ENCODE measurements at places on chromosomes 6 and 20.

- DNase-seq, result no peak
Measured at GRCh38 chr6:140077827-140078560, 703.5 kb upstream of the CITED2 start.

DNA sequence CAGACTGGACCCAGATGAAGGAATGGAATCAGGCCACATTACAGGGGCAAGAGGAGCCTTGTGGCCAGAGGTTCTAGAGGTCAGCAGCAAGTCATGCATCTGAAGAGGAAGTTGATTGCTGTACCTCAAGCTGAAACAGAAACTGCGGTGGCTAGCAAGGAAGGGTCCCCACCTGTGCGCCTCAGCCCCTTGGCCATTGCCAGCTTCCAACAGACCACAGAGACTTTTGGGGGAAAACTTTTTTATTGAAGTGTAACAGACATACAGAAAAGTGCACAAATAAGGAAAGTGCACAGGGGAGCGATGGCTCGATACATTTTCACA, 26.8 kb upstream of the SLC9A8 start:
- no peak for DNase-seq

GRCh38 chr6:82568290-82568993, 204.8 kb downstream of the TPBG start:
- no peak for DNase-seq

GRCh38 chr6:111918825-111919224, 45.6 kb upstream of the FYN start:
- no peak for DNase-seq

DNA sequence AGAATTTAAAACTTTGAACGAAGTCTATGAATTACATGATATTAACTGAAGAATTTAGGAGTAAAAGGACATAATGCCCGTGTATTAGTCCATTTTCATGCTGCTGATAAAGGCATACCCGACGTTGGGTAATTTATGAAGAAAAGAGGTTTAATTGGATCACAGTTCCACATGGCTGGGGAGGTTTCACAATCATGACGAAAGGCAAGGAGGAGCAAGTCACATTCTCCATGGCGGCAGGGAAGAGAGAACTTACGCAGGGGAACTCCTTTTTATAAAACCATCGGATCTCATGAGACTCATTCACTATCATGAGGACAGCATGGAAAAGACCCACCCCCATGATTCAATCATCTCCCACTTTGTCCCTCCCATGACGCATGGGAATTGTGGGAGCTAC, 210.6 kb downstream of the CD83 start:
- no peak for DNase-seq

DNA sequence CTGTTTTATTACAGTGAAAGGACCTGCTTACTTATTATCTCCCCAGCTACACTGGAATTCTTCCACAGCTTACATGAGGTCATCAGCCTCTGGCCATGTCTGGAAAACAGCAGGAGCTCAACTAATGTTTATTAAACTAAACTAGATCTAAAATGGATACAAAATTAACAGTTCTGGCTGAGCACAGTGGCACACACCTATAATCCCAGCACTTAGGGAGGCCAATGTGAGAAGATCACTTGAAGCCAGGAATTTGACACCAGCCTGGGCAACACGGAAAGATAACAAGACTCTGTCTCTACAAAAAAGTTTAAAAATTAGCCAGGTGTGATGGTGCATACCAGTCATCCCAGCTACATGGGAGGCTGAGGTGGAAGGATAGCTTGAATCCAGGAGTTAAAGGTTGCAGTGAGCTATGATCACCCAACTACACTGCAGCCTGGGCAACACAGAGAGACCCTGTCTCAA, 220.8 kb upstream of the MARCKS start:
- DNase-seq, result no peak

- no peak for DNase-seq
Measured at GRCh38 chr6:37812841-37813240, 6.7 kb upstream of the ZFAND3 start.

DNA sequence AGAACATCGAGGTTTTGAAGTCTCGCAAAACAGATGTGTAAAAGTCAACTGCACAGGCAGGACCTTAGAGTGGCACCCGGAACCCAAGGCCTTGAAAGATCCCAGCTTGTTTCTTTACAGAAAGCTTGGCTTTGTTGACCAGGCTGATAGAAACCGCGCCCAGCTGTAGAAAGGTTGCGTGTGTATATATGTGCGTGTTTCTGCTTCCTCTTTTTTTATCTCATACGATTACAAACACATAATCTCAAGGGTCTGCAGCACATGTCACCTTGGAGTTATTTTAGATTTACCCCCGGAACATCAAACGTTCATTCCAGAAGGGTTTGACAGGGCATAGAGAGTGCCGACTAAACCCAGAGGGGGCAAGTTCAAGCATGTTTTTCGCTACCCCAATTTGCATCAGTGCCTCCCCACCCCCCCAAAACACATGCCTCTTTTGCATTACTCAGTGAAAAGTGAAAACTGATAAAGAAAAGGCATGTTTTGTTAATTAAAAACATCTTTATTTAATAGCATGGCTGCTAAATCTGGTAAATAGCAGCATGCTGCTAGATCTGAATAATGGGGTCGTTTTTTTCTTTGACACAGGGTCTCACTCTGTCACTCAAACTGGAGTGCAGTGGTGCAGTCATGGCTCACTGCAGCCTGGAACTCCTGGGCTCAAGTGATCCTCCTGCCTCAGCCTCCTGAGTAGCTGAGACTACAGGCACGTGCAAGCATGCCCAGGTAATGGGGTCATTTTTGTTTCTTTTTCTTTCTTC, 33.2 kb upstream of the NCOA3 start:
- no peak for DNase-seq

GRCh38 chr6:87738000-87738399, 36.0 kb upstream of the AKIRIN2 start:
- DNase-seq, result no peak

DNA sequence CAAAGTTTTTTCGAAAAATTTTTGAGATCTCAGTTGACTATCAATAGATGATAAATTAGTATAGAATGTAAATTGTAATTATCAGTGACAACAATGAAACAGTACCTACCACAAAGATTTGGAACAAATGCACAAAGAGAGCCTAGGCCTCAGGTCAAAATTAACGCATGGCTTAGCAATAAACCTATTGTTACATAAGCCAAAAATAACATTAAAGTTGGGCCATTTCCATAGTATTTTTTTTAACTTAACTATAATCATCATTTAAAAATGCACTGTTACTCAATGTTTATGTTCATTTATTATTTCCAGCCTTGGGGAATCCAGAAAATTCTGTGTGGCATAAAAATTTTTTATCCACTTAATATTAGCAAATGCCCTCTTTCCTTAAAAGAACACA, 117.0 kb downstream of the EPB41L2 start:
- DNase-seq, result no peak

GRCh38 chr20:8153281-8153908, 21.3 kb downstream of the PLCB1 start:
- DNase-seq, result no peak

DNA sequence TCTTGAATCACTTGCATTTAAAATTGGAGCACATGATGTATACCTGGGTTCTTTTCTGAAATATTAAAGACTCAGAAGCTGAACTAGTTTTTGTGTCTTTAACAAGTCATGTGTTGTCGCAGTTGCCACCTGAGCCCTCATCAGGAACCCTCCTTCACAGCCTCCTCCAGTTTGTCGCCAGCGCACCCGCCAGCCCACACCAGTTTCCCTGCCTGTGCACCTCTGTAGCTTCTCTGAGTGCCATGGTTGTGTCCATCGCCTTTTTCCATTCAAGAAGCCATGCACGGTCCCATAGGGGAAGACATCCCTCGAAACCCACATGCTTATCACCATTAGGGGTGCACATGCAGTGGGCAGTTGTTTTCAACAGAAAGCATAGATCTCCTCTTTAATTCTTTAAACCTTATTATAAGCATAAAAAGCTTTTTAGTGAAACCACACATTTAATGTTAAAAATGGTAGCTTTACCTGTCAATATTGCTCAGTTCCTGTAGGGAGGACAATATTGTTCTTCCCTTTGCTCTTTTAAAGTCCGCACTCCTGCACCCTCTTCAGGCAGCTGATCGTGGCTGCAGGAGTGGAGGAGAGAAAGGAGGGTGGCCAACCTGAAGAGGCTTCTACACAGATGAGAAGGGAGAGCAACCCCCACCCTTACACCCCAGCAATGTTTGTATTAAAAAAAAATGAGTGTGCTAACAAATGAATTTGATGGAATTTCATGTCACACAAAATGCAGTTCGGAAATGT, 121.9 kb downstream of the CFAP61 start:
- DNase-seq, result no peak

GRCh38 chr6:328136-328670, 35.9 kb downstream of the DUSP22 start:
- DNase-seq, result no peak

- no peak for DNase-seq
Measured at GRCh38 chr6:15887491-15888461, 224.9 kb upstream of the DTNBP1 start.

GRCh38 chr6:157268396-157268795, 54.9 kb downstream of the TMEM242 start:
- no peak for DNase-seq

GRCh38 chr6:159301810-159302593, 132.8 kb downstream of the FNDC1 start:
- DNase-seq, result no peak

DNA sequence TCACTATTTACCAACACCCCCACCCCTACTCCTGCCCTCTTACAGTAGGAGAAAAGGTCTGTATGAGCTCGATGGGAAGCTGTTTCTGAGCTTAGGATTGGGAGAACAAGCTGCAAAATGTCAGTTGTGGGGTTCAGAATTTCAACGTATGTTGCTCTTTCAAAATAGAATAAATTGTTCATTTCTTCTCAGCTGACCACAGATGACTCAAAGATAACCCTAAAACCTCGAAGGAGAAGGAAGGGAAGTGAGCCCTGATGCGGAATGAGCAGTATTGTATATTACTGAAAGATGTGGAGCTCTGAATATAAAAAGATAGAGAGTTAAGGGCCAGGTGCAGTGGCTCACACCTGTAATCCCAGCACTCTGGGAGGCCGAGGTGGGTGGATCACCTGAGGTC, 35.9 kb upstream of the MYLIP start:
- no peak for DNase-seq

DNA sequence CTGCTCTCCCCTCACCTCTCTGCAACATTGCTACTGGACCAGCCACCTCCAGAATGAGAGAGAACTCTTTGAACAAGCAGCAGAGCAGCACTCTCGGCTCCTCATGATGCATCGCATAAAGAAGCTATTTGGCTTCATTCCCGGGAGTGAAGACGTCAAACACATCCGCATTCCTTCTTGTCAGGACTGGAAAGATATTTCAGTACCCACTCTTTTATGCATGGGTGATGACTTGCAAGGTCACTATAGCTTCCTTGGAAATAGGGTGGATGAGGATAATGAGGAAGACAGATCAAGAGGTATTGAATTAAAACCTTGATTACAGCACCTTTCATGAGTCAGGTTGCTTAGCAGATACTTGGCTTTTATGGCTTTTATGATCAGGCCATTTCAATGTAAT, 4.3 kb downstream of the CALHM4 start:
- no peak for DNase-seq

DNA sequence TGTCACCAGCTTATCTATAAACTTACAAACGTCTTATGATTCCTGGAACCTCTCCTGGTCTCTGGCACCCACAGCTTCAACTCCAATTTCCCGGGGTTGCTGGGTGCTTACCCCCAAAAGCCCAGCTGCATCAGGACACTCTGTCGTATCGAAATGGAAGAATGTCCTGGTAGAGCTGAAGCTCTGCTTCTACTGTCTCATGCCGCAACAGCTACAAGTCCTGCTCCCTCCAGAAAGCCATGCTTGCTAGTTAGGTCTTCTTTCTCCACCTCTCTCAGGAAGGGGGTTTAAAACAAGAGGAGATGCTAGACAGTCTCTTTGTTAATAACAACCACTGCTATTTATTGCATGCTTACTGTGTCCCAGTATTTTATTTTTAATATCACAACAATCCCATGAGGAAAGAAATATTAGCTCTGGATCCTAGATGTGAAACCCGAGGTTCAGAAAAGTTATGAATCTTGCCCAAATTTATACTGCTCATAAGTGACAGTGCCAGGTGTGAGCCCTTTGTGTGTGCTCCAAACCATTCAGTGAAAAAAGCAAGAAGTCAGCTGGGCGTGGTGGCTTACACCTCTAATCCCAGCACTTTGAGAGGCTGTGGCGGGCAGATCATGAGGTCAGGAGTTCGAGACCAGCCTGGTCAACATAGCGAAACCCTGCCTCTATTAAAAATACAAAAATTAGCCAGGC, 82.3 kb upstream of the GCM1 start:
- DNase-seq, result no peak

- no peak for DNase-seq
Measured at GRCh38 chr6:35810971-35811698, 6.0 kb downstream of the LHFPL5 start.

Measured in activated naive CD8-positive, alpha-beta T cell treated with anti-CD3 and anti-CD28 coated beads, Interleukin-2, amount 50 U/mL, for 24 hours (primary cell).